T-helper 2 cell treated with Interferon-gamma antibody and Interleukin-4, amounts not matched to agents 5 μg/mL and 100 μg/mL, for 36 hours (primary cell): ENCODE measurements at places on chromosomes 12 and 14.

- DNase-seq: no peak
These were observed 757 bp downstream of the SLC39A5 start for GRCh38 chr12:56230432-56231183.

DNA sequence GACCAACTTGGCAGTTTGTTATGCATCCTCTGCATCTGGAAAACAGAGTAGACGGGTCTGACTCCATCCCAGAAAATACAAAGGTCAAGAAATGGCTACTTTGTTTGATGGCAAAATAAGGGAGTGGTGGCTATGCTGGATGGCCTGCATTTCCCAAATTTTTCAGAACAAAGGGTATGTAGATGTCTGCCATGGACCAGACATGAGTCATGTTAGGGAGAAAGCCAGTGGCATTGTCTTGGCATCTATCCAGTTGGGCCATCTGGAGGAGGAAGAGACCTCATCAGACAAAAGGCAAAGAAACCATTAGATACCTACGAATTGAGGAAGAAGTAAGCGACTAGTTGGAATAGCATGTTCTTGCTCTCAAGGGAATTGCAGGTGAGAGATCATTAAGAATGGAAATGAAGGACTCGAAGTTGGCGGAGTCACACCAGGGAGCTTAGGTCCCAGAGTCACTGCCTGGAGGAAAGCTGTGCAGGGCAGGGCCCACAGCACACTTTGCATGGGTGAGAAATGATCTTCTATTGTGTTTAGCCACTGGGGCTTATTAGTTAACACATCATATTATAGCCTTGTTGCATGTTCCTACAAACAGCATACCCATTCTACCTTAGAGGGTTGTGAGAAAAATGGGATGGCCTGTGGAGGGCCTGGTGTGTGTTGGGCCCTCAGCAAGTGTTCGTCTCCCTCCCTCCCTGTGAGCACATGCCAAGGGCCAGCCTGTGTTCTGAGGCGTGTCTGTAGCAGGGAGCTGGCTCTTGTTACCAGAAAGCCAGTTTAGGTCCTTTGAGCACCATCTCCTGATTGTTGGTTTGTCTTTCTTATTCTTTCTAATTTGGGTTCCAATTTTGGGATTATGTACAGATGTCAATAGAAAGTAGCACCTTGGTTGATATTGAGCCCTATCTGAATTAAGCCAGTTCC is 119.4 kb downstream of the KTN1 start:
- no peak for DNase-seq

GRCh38 chr12:25725931-25726330 is 172.8 kb upstream of the LMNTD1 start:
- DNase-seq: no peak

DNA sequence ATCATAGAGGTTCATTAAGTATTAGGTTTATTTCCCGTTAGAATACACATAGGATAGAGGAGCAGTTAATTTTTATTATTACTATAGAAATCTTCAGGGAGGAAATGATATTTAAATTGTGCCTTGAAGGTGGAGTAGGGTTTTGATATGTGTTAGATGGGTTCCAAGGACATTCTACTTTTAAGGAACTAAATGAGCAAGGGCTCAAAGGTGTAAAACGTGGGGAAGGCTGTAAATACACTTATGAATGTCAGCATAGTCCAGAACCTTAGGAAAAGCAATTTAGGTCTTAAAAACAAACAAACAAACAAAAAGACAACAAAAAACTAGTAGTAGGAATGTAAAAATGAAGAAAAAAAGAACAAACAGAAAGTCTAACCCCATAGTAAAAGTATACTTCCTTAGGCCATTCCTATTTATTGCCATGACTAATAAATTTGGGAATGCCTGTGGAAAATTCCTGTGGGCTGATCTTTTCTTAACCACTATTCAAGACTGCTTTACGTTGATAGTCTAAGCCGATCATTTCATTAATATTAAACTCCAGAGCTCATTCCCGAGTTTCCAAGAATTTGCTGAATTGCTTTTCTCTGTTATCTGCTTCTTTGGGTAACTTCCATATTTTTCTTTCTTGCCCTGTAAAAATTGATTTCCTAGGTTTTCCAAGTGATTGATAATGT is 180.3 kb downstream of the RAD51B start:
- no peak for DNase-seq

- no peak for DNase-seq
These were observed 222.5 kb downstream of the SLC2A13 start for GRCh38 chr12:39883411-39883810.

DNA sequence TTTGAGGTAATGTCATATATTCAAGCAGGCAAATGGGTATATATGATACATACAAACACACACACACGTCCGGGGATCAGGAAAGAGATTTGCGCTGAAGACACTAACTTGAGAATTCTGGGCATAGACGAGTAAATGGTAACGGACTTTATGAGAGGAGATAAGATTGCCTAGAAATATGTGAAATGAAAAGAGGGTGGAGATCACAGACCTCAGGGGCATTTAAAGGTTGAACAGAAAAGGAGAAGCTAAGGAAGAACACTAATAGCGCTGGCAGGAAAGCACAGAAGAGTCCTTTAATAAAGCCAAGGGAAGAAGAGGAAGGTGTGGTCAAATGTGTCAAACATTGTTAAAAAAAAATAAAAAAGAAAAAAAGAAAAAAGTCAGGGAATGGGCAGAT is 13.1 kb downstream of the CRY1 start:
- DNase-seq: no peak

GRCh38 chr12:52254965-52255751 is 19.3 kb upstream of the KRT86 start:
- DNase-seq: no peak
